Activated CD8-positive, alpha-beta memory T cell treated with anti-CD3 and anti-CD28 coated beads, Interleukin-2, amount 10 ng/mL, durations not matched to agents 7 days and 5 days (primary cell): ENCODE measurements at places on chromosomes 3 and 15. TPM values are rescaled to one million over a fixed set of nuclear protein-coding genes. Genes with fewer than 3 reads are reported as not detected.

CFAP20DC gene
- 1.0 TPM for total RNA-seq

DLEC1 gene
- 1.1 TPM for total RNA-seq

RLBP1 gene
- not detected for total RNA-seq

CRELD1 gene
- total RNA-seq: 18.9 TPM

TMEM108 gene
- not detected for total RNA-seq

CFAP92 gene
- total RNA-seq: 0.12 TPM

SSUH2 gene
- total RNA-seq: not detected
